Mammary epithelial cell (primary cell): ENCODE measurements at places on chromosomes 4 and X.
A peak's percentile ranks its signal among the peaks of the same experiment; 100 is the strongest.

DNA sequence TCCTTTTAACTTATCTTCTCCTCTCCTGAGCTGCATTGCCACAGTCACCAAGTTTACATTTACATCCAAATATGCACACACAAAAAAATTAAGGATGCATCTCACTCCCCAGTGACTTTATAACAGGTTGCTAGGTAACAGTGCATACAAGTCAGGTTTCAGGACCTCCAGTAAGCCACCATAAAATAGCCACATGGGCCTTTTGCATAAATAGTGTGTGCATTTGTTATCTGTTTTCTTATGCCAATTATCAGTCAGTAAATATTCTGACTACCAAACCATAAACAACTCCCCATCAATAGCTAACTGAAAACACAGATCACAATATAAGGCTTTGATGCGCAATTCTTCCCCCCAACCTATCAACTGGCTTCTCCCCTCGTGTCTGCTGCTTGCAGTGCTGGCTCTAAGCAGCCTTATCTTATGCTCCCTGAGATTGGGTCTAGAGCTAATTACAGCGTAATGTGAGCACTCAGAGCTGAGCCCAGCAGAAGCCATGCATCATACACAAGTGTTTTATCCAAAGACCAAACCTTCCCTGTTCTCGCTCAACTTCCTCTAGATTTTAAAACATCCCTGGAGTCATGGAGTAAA is 55.4 kb downstream of the ZNF827 start:
- DNase-seq: no peak

DNA sequence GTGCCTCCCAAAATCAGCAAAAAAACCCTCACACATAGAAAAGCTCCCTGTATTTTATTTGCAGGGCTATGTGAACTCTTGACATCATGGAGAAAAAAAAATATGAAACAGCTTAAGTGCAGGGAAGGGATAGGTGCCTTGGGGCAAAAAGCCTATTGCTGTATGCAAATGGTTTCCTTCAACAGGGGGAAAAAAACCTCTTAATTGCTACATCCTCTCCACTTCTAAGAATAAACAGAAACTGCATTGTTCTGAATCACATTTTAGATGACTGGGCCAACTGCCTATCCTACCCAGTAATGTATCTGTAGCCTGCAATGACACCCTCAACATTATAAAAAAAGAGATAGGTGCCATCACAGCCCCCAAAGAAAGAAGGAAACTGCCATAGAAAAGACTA is 229.4 kb upstream of the GALNTL6 start:
- DNase-seq: no peak

DNA sequence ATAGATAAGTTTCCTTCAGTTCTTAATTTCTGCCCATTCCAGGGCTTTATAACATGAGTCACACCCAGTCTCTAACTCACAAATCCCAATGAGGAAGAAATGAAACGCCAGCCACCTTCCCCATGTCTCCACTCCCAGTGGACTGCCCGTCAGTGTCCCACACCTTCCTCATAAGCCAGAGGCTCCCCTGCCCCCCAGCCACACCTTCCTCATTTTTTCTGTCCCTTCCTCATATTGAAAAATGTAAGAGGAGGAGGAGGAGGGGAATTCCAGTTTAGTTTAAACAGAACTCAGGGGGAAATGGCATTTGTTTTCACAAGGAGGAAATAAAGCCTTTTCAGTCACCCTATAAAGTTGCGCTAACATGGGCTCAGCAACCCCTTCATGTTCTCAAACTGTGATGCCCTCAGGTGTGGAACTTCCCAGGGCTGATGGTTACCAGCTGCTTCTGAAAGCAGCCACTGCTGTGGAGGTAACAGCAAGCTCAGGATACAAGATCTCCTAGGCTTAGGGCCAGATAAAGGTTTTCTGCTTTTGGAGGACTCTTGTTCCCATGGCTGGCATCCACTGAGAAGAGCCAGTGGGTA is 97.8 kb downstream of the PARM1 start:
- DNase-seq: no peak

- peak; percentile 53 for DNase-seq
These were observed 33.0 kb upstream of the RAPGEF2 start for GRCh38 chr4:159069922-159070321.

GRCh38 chrX:48779399-48779798 is 7.0 kb upstream of the GATA1 start:
- DNase-seq: no peak

DNA sequence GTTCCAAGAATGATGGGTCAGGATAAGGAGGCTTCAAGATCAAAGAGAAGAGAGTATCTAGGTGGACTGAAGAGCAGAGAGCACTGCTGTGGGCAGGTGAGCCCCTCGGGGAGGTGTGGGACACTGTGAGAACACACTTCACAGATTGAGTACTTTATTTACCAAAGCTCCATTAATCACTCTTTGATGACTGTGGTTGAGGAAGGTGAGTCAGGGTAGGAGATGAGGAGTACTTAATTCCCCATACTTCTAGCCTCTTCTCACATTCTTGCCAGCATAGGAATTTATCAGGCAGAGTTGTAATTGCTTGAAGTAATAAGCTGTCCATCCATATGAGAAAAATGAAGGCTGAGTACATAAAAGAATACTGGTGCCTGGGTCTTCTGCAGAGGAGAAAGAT is 375.3 kb downstream of the PCDH10 start:
- no peak for DNase-seq

DNA sequence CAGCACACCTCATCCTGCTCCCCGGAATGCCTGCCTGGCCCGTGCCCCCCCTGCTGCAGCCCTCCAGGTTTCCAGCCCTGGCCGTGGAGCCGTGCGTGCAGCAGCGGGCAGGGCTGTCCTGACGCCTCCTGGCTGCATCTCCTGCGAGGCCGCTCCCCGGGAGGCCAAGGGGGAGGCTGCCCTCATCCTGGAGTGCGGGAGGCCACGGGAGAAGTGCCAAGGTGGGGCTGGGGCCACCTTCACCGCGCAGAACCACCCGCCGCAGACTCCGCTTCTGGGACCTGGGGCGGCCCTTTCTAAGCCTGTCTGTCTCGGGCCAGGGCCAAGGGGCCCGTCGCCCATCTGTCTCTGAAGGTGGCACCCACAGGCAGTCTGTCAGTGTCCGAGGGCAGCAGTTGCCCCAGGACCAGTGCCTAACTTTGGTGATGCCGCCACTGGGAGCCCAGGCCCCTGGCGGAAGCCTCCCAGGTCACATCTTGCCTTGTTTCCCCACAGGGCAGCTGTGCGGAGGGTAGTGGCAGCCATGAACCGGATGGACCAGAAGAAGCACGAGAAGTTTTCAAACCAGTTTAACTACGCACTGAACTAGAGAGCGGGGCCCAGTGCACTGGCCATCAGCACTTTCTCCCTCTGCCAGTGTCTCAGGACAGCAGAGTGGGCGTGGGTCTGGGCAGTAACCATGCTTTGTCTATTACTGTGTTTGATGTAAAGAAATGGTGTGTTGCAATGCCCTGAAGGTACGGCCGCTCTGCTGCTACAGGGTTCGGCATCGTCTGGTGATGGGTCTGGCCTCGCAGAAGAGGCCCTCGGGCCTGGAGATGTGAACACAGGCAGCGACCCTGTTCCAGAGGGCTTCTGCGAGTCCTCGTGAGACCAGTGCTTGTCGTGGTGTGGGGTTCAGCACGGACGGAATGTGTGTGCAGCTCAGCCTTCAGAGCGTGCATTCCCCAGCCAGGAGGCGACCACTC is 20.6 kb downstream of the NKX1-1 start:
- no peak for DNase-seq

DNA sequence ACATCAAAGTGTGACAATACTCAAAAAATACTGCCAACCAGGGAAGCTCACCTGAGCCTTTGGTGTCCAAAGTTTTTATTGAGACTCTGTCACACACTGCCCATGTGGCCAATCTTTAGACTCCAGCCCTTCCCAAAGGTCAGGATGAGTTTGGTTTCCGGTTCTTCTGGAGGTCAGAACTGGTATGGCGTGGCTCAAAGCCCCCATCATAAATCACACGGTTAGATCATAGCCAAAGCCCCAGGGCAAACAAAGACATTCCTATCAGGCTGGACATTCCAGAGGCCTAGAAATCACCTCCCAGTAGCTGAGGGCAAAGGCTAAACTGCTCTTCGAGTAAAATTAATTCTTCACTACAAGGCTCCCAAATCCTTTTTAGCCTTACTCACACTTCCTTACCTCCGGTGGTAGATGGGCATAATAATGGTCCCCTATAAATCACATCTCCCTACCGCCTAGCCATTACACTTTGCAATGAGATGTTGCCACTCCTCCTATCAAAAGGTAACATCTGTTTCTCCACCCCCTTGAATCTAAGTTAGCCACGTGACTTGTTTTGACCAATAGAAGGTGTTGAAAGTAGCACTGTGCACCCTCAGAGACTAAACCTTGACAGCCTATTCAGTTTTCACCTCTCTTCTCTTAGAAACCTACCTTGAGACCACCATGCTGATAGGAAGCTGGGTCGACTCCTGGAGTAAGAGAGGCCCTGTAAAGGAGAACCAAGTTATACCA is 137.8 kb upstream of the DUSP21 start:
- DNase-seq: no peak

DNA sequence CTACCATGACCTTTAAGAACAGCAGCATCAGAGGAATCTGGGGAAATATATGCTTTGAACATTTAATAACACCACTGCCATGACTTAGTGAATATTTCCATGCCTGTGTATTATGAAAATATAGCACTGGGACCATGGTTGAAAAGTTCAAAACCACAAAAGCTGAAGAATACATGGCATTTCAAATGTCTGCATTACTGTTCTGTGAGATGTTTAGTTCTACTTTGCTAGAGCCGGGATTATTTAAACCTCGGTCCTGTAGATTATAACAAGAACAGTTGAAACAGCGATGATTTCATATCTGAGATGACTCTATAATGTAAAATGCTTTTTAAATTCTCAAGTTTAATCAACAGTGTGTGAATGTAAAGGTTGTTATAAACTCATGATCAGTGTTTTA is 126.7 kb upstream of the AGA start:
- DNase-seq: no peak

DNA sequence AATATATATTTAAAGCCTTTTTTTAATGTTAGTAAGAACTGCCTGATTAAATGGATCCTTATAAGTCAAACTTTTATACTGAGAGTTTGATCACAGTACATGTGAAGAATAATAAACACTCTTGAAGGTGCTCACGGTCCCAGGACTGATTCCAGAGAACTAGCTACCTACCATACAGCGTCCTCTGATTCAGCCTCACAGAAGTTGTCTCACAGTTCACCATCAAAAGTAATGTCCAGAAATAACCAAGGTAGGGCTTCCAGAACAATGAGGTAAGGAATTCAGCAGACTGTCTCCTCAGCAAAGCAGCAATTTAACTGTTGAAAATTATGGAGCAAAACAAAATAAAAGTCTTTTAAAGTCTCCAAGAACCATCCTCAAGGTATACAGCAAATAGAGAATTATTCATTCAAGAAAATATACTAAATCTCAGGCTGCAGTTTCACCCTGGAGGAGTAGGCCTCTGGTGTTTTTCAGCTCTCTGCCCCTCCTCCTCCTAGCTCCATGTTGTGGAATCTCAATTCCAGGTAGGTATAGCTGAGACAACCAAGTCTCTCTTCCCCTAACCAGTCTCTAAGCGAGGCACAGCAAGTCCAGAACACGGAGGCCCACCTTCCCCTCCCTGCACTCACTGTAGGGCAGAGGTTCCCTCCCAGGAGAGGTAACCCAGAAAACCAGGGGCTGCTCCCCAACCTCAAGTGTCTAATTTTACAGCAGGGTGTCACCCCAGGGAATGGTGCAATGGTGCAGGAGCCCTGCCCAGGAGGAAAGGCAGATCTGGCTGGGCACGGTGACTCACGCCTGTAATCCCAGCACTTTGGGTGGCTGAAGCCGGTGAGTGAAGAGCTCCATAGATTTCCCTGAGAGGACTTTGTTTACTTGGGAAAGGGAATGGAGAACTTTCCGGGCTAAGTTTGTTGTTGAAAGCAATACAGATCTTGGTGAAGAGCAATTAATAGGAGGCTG is 28.6 kb downstream of the FAM241A start:
- DNase-seq: peak; percentile 67

- no peak for DNase-seq
These were observed 2.3 kb upstream of the PPP2R3B start for GRCh38 chrX:389021-389441.

GRCh38 chr4:182806259-182807252 is 110.6 kb downstream of the DCTD start:
- DNase-seq: peak; percentile 51

GRCh38 chr4:67512501-67512900 is 32.8 kb downstream of the CENPC start:
- DNase-seq: no peak
